ENCODE measurements at places on chromosomes 4 and X.

DNA sequence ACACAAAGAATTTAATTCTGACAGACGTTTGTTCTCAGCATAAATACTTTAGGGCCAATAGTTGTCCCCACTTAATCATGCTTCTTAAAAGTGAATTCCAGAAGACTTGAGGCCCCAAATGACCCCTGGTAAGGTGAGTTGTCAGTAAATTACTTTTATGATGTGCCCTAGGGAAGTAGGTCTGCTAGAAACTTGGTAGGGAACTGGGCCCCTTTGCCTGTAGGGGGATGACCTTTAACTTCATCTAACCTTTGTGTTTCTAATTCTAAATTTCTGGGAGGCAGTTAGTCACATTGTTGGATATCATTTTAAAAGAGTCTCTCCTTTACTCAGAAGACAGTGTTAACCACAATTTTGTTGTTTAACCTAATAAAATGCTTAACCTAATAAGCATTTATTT is 28.8 kb downstream of the HHIP start:
- DNase-seq = no peak

DNA sequence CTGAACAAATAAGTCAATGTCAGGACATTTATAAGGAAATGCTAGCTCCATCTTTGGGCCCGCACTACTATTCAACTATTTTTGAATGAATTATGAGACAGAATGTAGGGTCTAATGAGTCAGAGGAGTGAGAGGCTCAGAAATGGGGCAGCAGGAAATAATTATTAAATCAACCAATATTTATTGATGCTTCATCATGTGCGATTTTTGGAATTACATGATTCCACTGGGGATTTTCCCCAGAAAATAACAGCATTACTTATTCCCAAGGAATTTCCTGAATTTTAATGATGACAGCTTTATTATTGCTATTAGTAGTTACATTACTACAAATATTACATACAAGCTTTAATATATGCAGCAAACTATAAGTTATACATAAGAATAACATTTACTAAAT is 49.3 kb upstream of the PHF8 start:
- no peak for DNase-seq

DNA sequence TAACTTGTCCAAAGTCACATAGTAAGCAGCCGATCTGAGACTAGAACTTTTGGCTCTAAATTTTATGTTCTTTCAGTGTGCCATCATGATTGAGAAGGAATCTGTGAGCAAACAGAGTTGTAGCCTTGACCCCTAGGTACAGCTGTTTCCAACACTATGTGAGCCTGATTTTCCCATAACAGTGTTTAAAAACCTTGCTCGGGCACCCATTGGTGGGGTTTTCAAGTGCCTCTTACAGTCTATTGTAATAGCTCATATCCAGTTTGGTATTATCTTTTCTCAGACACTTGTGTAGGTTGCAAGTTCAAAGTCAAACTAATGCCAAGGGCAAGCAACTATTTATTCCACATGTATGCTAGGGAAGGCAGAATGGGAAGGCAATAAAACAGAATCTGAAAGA is 467.9 kb downstream of the INPP4B start:
- DNase-seq = no peak

- DNase-seq = peak; percentile 32
Measured at GRCh38 chr4:1511441-1512041, 105.3 kb upstream of the NKX1-1 start.

- no peak for DNase-seq
Measured at GRCh38 chrX:15983034-15983433, 128.4 kb upstream of the AP1S2 start.

GRCh38 chr4:5217421-5217820 is 166.1 kb downstream of the STK32B start:
- no peak for DNase-seq

DNA sequence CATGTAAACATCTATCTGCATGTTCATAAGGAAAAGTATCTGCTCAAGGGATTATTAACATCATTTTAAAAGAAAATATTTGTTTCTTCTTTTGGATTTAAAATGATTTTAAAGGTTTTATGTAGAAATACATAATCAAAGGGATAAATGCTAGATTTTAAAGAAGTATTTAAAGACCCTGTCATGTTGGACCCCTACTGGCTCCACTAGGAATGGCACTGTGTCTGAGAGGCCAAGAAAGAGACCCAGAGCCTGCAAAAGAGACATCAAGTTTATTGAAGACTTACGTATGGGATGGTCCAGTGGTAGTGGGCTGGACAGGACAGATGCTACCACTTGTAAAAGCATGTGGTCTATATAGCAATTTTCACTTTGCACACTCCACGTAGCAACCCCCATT is 78.7 kb upstream of the PCDH18 start:
- DNase-seq = no peak

- no peak for DNase-seq
Measured at GRCh38 chrX:120109378-120109777, 6.3 kb downstream of the RHOXF1 start.

DNA sequence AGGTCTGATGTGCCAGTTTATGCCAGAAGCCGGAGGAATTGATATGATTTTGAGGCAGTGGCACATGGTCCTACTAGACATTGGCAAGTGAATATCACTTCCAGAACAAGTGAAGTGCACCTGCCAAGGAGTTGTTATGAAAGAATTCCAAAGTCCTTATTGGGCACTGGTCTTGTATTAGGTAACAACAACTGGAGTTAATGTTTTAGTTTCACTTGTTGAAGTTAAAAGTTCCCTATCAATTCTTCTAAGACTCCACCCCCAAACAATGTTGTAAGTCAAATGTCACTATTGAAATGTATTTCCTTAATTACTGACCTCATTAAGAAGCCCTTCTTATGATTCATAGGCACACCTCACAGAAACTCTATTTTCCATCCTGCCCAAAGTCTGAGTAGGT is 3.1 kb downstream of the TET2 start:
- DNase-seq = no peak

- peak; percentile 38 for DNase-seq
Measured at GRCh38 chrX:40146262-40147125, 48.7 kb upstream of the BCOR start.

GRCh38 chr4:81255524-81255923 is 40.5 kb upstream of the PRKG2 start:
- DNase-seq = no peak

GRCh38 chr4:120132935-120133334 is 66.3 kb upstream of the MAD2L1 start:
- no peak for DNase-seq

GRCh38 chr4:6608758-6609414 is 31.6 kb upstream of the MRFAP1 start:
- no peak for DNase-seq

DNA sequence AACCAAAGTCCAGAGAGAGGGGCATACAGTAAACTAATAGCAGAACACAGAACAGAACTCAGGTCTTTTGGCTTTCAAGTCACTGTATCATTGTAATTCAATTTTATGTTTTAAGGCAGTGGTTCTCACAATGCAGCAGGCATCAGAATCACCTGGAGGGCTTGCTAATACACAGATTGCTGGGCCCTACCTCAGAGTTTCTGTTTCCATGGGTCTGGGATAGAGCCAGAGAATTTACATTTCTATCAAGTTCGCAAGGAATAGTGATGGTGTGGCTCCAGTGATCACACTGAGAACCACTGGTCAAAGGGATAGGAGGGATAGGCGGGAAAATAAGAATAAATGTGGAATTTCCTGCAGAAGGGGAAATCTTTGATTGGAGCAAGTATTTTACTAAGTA is 36.7 kb downstream of the LANCL3 start:
- no peak for DNase-seq

DNA sequence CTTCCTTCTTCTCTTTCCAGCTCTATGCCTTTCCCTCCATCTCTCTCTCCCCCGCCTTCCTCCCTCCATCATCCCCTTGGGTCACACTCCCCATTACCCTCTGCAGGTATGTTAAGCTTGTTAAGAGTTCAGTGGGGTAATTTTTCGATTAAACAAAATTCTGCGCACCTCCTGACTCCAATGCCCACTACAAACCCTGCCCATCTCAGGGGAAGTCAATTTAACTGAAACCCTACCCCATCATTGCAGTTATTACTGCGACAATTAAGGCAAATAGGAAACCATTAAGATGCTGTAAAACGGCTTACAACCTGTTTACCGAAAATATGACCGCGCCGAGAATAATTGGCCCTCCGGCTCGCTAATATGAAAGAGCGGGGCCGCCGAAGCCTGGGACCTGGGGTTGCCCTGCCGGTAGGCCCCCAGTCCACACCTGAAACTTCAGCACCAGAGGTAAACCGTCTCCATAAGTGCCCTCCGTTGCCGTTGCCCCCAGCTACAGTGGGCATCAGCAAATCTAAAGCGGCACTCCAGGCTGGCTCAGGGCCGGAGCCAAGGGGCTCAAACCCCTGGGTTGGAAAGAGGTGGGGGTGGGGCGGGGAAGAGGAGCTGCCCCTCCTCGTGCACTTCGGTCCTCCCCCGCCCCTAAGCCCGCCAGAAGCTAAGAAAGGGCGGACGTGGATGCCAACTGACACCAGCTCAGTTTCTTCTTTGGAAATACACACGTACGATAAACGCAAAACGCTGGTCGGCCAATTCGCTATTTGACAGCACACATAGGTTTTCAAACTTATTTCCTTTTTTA is 4.8 kb downstream of the ARX start:
- no peak for DNase-seq

GRCh38 chr4:40992472-40993295 is 221.7 kb downstream of the APBB2 start:
- DNase-seq = no peak

GRCh38 chr4:153784166-153784699 is 4.7 kb downstream of the SFRP2 start:
- DNase-seq = no peak

- no peak for DNase-seq
Measured at GRCh38 chr4:55444827-55445226, 49.1 kb downstream of the TMEM165 start.

- DNase-seq = no peak
Measured at GRCh38 chr4:80225595-80225994, 28.3 kb downstream of the PRDM8 start.

DNA sequence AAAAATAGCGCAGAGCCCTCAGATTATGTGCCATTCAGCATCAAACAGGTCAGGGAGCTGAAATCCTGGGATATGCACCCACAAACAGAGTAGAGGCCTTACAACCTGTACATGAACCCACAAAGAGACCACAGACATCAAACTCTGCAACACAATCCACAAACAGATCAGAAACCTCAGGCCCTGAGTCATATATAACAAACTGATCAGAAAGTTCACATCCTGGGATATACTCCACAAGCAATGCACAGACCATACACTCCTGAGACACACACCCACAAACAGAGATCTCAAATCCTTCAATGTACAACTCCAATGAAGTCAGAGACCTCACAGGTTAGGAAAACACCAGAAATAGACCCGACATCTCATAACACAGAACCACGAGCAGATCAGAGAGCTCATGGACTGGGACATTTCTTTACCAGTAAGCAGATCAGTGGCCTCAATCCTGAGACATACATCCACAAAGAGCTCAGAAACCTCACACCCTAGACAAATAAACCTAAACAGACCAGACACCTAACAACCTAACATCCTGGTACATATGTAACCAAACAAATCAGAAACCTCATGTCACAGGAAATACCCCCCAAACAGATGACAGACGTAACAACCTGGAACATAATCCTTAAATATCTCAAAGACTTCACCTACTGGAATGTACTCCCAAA is 24.2 kb downstream of the SUV39H1 start:
- no peak for DNase-seq

GRCh38 chr4:113481820-113482219 is 279.7 kb downstream of the CAMK2D start:
- DNase-seq = no peak

GRCh38 chr4:107801766-107802211 is 22.9 kb upstream of the SGMS2 start:
- no peak for DNase-seq

GRCh38 chr4:88202443-88202842 is 44.0 kb upstream of the ABCG2 start:
- no peak for DNase-seq

DNA sequence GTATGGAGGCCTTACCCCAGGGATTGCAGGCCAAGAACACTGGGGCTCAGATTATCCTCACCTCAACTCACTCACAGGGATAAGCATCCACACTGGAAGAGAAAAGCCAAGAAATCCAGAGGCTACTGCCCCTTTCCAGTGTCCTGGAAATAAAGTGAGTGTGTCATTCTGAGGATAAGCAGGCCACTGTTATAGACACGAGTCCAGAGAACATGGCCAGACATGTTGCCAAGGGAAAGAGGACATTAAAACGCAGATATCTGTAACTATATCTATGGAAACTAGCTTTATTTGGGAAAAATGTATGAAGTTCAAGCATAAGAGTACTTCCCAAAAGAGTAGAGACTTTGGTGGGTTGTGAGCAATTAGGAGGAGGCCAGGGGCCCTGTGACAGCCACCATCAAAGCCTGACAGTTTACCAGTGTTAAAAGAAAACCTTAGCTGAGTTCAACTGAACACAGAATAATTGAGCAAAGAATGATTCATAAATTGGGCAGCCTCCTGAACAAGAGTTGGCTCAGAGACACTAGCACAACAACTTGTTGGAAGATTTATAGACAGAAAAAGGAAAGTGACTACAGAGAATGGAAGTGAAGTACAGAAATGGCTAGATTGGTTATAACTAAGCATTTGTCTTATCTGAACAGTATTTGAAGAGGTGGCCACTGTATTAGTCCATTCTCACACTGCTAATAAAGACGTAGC is 1222.2 kb downstream of the STIM2 start:
- no peak for DNase-seq

- DNase-seq = no peak
Measured at GRCh38 chr4:147576084-147576483, 41.1 kb upstream of the TMEM184C start.

- no peak for DNase-seq
Measured at GRCh38 chr4:170657761-170658160, 568.0 kb upstream of the AADAT start.

DNA sequence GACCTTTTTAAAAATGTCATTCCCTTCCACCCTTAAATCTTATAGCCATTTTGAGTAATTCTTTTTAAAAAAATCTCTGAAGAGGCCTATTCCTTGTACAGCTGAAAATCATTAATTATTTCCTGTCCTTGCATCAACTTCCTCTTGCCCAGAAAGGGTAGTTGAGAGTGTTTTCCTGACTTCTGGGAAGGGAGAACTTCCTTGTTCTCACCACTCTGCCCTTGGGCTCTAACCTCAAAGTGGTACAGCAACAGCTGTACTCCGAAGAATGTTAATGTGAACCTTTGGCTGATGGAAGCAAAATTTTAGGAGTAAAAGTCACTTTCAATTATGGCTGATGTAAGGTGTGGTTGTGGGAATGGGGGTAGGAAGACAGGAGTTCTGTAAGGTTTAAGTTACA is 15.1 kb upstream of the FABP2 start:
- no peak for DNase-seq
